ENCODE measurements at places on chromosomes 5 and 9. TPM values are rescaled to one million over a fixed set of nuclear protein-coding genes. Genes with fewer than 3 reads are reported as not detected.

MACROH2A1 gene
- 196 TPM for total RNA-seq

TUSC1 gene
- 7.9 TPM for total RNA-seq

ANXA1 gene
- total RNA-seq = 4,910 TPM

LRRTM2 gene
- 0.20 TPM for total RNA-seq

RETREG1 gene
- total RNA-seq = 1.5 TPM

IFNW1 gene
- not detected for total RNA-seq

NRARP gene
- total RNA-seq = 20.4 TPM

MYOT gene
- not detected for total RNA-seq

WDR38 gene
- total RNA-seq = not detected

ECM2 gene
- 0.56 TPM for total RNA-seq

TNFSF8 gene
- 0.20 TPM for total RNA-seq

TAF11L4 gene
- total RNA-seq = not detected

SERF1A gene
- 3.6 TPM for total RNA-seq

FAM221B gene
- total RNA-seq = not detected

ANGPTL2 gene
- total RNA-seq = 2.1 TPM

TXNDC8 gene
- not detected for total RNA-seq

IFNK gene
- not detected for total RNA-seq

GBA2 gene
- total RNA-seq = 20.9 TPM

SLC23A1 gene
- total RNA-seq = 0.28 TPM

PTGS1 gene
- 29.9 TPM for total RNA-seq

RLN2 gene
- total RNA-seq = not detected

UAP1L1 gene
- 4.9 TPM for total RNA-seq

FOXD4L3 gene
- total RNA-seq = not detected

TMEM252 gene
- not detected for total RNA-seq

SWI5 gene
- total RNA-seq = 24.8 TPM

Measured in esophagus mucosa (tissue), 1 donor.